ENCODE measurements at places on chromosomes 7 and 10.

- DNase-seq = no peak
Observed at GRCh38 chr10:29127731-29128130, 161.1 kb upstream of the LYZL1 start.

GRCh38 chr10:29257106-29257783 is 31.6 kb upstream of the LYZL1 start:
- DNase-seq = peak; percentile 59

DNA sequence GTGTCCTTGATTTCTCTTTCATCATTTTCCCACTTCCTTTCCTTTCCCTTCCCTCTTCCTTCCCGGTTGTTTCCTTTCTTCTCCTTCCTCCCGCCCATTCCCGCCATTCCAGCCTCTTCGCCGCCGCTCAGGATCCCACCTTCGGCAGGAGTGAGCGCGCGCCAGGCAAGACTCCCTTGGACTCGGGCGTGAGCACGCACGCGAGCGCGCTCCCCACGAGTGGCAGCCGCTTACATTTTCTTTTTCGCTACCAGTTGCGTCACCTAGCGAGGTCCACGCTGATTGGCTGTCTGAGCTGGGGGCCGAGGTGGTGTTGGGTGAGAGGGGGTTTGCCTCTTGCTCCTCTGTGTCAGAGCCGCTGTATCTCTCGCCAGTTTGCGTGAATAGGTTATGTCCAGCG is 11.8 kb downstream of the ZAN start:
- peak; percentile 37 for DNase-seq

GRCh38 chr10:22681783-22682183 is 32.6 kb downstream of the PIP4K2A start:
- peak; percentile 35 for DNase-seq

DNA sequence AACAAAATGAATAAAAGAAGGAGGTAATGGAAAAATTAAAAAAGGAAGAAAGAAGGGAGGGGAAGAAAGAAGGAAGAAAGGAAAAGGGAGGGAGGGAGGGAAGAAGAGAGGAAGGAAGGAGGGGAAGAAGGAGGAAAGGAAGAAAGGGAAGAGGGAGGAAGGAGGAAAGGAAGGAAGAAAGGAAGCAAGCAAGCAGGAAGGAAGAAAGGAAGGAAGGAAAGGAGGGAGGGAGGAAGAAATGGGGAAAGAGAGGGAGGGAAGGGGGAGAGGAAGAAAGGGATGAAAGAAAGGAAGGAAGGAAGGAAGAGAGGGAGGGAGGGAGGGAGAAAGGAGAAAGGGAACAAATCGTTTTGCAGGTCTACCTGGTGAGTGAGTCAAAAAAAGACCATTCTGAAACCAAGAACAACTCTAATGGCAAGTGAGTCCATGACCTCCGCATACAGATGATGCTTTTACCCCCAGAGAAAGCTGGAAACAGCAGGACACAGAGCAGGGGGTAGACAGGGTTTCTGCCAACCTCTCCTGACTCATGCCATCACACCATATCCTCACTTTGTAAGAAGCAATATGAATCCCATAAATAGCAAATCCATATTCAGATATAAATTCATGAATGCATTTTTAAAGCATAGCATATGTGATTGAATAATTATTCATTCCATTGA is 1112.9 kb upstream of the AUTS2 start:
- DNase-seq = no peak

GRCh38 chr10:71834343-71834674 is 16.7 kb downstream of the PSAP start:
- no peak for DNase-seq

Data from HTR-8/SVneo (cell line).